ENCODE measurements at places on chromosomes 13 and 19.

- no peak for DNase-seq
These were observed 4.4 kb downstream of the KXD1 start for GRCh38 chr19:18562086-18562485.

GRCh38 chr13:35789335-35790165, 313.1 kb upstream of the MAB21L1 start:
- no peak for DNase-seq

GRCh38 chr13:40375489-40376171, 290.8 kb downstream of the FOXO1 start:
- no peak for DNase-seq

GRCh38 chr13:72886272-72887067, 104.5 kb downstream of the PIBF1 start:
- no peak for DNase-seq

GRCh38 chr13:57641051-57641450, 9.5 kb downstream of the PCDH17 start:
- DNase-seq = no peak
